ENCODE measurements at places on chromosomes 7 and 10. TPM values are rescaled to one million over a fixed set of nuclear protein-coding genes. Genes with fewer than 3 reads are reported as not detected.

- DNase-seq, result no peak
These were observed 9.5 kb downstream of the INHBA start for GRCh38 chr7:41693150-41693997.

DNA sequence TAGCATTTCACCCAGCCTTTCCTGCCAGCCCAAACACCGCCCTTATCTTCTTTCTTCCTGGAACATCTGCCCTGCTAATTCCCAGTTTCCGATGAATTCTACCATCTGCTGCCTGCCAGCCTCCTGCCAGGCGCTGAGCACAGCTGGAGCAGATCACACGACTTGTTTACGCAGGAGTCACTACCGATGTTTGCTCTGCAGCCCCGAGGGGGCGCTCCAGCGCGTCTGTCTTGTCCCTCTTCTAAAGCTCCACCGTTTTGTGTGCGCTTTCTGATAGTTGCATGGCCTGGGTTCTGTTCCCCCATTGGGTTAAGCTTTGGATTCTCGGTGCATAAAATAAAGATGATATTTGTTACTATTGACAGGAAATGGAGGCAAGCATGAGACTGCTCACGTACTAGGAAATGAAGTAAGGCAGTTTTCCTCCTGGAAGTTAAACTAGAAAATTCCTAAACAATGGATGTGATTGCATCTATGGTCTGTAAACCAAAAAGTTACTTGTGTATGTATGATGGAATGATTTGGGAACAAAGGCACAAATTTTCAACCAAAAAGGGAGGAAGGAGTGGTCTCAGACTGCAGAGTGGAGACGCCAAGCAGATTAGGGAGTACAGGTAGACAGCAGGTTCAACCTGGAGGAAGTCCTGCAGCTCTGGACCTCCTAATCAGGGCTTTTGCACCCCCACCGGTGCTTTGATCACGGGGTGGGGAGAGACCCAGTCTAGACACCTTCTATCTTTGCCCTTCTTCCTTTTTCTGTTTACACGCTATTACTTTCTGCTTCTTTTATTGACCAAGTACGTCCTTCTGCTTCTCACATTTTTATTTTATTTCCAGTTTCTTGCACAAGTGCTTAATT lies 2.2 kb upstream of the RBM17 start:
- peak; percentile 88 for DNase-seq

GRCh38 chr7:112515989-112516388 lies 35.2 kb downstream of the LSMEM1 start:
- no peak for DNase-seq

- no peak for DNase-seq
These were observed 158.6 kb upstream of the PITRM1 start for GRCh38 chr10:3331187-3331586.

DNA sequence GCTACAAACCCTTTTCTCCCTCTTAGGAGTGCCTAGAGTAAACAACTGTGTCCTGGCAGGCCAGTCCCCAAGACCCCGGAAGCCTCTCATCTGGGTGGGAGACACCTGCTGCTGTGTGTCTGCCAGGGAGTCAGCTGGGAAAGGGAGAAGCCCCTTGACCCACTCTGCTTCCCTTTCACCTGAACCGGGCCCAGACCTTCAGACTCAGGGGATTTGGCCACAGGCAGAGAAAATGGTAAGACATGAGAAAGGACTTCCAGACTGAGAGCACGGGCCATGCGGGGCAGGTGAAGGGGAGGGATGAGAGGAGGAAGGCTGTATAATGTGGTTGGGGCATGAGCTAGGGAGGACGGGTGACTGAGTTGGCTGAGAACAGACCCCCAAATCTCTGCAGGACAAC lies 36.0 kb upstream of the NPFFR1 start:
- no peak for DNase-seq

DNA sequence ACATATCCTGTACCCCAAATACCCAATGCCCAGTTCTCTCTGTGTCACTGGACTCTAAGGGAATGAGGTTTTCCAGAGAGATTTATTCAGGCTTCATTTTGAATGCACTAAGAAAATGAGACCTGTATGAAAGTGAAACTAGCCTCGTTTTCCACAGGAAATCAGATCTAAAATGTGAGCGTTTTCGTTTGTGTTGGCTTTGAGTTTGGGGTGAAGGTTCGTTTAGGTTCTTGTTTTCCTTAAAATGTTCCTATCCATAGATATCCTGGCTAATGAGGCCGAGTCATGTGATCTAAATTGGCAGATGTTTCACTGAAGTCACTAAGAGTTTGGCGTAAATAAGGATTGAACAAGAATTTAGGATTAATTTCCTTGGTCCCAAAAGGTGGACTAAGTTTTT lies 90.9 kb upstream of the BMPER start:
- no peak for DNase-seq

- DNase-seq, result no peak
These were observed 63.9 kb downstream of the GFRA1 start for GRCh38 chr10:116208956-116209567.

DNA sequence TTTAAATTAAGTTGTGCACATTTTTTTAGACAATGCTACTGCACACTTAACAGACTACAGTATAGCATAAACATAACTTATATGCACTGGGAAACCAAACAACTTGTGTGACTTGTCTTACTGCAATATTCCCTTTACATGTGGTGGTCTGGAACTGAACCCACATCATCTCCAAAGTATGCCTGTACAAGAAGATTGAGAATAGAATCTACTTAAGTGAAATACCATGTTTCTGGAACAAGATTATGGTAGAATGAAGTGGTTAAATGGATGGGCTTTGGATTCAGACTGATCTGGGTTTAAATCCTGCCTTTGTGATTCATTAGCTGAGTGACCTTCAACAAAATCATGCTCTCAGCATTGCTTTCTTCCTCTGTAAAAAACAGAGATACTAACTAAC lies 30.7 kb downstream of the CUL2 start:
- DNase-seq, result no peak

GRCh38 chr10:77496941-77497420 lies 140.6 kb downstream of the KCNMA1 start:
- DNase-seq, result no peak

DNA sequence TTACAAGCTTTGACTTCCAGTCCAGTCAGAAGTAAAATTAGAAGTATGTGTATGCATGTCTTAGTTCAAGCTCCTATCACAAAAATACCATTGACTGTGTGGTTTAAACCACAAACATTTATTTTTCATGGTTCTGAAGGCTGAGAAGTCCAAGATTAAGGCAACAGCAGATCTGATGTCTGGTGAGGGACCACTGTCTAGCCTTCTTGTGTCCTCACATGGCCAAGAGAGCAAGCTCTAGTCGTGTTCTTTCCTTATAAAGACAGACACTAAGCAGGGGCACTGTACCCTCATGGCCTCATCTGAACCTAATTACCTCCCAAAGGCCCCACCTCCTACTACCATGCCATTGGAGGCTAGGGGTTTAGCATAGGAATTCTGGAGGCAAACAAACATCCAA lies 41.3 kb upstream of the ARL4A start:
- DNase-seq, result no peak

DNA sequence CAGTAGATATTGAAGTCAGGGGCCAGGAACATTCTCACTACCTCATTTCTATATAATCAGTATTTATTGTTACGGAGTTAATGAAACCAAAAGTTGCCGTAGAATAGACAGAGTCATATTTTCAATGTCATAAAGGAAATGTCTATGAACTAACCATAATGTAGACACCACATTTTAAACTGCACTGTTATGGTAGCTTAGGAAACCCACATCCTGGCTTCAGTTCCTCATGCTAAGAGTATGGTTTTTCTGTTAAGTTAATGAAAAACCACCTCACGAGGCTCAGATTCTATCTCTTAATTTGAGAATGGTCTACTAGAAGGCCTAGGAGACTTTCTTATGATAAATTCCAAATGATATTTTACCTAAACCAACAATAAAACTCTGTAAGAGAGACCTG lies 166.5 kb downstream of the TMEM26 start:
- DNase-seq, result no peak

GRCh38 chr10:56298941-56299340 lies 62.1 kb downstream of the ZWINT start:
- no peak for DNase-seq

CYP3A7 gene
- not detected for total RNA-seq

ARMC10 gene
- total RNA-seq, result 54.1 TPM

AIFM2 gene
- total RNA-seq, result 10.4 TPM

FAM237B gene
- not detected for total RNA-seq

SPDYE8 gene
- not detected for total RNA-seq

NUP42 gene
- total RNA-seq, result 48.2 TPM

Measured in activated naive CD8-positive, alpha-beta T cell treated with anti-CD3 and anti-CD28 coated beads for 36 hours (primary cell).